ENCODE measurements at places on chromosomes 1 and 21.

DNA sequence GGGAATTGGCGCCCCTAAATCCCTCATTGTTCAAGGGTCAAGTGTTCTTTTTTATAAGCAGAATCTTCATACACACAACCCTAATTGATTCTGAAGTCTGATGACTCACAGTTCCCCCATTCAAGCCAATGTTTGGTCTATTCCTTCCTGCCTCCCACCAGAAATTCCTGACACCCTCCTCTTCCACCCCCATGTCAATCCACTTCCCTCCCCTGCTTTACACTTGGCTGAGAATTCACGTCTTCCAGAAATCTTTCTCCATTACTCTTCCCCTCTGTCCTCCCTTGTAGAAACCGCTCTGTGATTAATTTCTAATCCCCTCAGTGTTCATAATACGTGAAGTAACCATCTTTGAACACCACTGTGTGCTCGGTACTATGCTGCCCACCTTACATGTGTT lies 76.2 kb upstream of the CD34 start:
- no peak for DNase-seq

GRCh38 chr21:25638660-25639550 lies at the start of gene JAM2:
JAM2 (plus strand) TSS chr21:25639258; CDS start chr21:25639822, 564 bp downstream.
- DNase-seq: peak; percentile 5

GRCh38 chr1:3320246-3321152 lies 134.0 kb upstream of the ARHGEF16 start:
- DNase-seq: no peak

- peak; percentile 63 for DNase-seq
Measured at GRCh38 chr1:44594871-44595735, 79.2 kb downstream of the TMEM53 start.

- no peak for DNase-seq
Measured at GRCh38 chr1:197471248-197471985, 203.4 kb downstream of the CRB1 start.

DNA sequence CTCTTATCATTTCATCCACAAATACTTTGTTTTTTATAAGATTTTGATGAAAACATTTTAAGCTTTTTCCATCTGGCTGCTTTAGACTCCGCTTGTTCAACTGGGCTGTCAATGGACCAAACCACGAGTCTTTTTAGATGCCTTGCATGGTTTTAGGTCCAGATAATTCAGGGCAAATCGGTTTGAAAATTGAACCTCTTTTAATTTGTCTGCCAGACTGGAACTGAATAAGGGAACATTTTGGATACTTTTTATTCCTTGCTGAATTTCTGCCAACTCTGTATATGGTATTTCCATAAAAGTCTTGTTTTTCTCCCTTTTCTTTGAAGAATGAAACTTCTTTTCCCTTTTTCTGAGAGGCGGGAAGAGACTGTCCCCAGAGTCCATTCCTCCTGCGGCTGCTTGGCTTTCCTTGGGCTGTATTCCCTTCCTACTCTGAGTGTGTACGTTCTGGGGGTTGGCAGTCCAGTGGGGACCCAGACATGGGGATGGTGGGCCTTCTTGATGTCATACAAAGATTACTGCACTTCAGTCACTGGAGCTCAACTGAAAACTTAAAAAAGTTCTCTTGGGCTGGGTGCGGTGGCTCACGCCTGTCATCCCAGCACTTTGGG lies 46.5 kb upstream of the CNN3 start:
- no peak for DNase-seq

GRCh38 chr1:25872713-25873112 lies 2.8 kb downstream of the PAQR7 start:
- DNase-seq: no peak

GRCh38 chr1:212607206-212607912 lies 1.2 kb upstream of the ATF3 start:
- DNase-seq: no peak

GRCh38 chr1:85091671-85092280 lies 43.5 kb upstream of the MCOLN3 start:
- peak; percentile 15 for DNase-seq

DNA sequence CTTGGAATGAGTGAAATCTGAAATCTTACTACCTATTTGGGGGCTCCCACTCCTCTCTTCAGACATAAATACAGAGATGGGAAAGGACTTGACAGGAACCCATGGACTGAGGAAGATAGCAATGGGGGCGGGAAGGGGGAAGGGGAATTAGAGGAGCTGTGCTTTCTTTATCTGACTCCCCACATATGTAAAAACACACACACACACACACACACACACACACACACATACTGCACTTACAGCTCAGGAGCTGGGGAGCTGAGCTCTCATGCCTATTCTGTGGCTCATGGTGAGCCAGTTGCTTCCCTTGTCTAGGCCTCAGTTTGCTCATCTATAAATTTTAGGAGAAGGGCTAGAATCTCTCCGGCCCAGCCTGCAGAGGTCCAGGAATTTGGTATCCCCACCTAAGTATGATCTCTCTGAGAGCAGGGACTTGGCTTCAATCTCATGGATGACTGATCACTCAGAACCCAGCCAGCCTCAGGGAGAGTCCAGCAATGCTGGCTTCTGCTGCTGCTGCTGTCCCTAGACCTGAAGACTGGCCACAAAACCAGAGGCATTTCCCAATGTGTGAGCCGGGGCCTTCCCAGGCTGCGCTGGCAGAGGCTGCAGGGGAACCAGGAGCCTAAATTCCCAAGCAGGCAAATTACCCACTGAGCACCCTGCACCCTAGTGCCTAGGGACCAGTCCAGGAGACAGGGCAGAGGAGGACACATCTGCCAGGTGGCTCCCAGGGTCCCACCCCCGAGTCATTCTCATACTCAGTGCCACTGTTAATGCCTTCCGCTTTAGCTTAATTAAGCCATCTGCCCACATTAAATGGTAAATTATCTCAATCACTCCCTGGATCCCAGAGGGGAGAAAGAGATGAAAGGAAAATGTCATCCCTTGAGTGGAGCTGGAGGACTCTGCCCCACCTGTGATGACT lies 57.5 kb upstream of the RBM15 start:
- DNase-seq: no peak

DNA sequence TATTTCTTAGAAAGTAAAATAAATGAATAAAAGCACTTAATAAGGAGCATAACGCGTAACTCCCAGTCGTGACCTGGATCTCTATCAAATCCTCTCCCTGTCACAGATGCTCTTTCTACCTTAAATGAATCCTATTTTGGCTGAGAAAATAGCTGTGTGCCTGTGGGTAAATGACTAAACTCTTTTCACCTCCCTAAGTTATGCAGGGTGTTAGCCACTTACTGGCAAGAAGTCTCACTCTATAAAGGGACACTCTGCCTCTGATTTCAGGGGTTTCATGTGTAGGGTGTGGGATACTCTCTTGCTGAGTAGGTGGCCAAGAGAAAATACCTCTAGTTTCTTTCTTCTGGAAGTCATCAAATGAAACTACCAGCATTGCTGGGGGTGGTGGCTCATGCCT lies 24.3 kb upstream of the PPP1R15B start:
- no peak for DNase-seq

DNA sequence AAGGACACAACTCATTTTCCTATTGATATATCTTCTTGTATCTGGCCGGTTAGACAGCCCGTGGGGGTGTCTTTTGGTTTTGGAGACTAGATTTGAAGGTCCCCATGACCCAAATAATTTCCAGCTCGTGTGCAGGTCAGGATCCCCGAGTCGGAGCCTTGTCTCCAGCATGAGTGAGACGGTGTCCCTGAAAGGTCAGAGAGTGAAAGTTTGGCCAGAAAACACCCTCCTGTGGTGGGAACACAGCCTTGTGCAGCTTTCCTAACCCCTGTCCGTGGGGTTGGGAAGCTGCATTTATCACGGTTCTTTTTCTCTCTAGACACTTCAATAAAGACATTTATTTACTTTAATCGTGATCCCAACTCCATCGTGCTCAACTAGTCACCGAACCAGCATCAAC lies 17.6 kb downstream of the COQ8A start:
- DNase-seq: no peak

DNA sequence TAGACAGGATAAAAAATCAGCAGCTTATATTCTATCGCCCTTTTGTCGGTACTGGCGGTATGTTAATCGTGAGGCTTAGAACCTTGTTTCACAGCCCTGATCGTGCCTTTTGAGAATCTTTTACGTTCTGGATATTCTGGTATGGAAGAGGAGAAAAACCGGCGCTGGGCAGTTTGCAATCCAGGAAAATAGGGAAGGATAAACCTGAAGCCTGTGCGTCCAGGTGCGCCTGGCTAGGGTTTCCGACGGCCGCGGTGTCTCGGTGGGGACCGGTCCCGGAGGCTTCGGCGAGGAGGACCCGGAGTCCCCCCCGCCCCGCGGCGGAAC lies 258 bp upstream of the SYPL2 start:
- DNase-seq: no peak

DNA sequence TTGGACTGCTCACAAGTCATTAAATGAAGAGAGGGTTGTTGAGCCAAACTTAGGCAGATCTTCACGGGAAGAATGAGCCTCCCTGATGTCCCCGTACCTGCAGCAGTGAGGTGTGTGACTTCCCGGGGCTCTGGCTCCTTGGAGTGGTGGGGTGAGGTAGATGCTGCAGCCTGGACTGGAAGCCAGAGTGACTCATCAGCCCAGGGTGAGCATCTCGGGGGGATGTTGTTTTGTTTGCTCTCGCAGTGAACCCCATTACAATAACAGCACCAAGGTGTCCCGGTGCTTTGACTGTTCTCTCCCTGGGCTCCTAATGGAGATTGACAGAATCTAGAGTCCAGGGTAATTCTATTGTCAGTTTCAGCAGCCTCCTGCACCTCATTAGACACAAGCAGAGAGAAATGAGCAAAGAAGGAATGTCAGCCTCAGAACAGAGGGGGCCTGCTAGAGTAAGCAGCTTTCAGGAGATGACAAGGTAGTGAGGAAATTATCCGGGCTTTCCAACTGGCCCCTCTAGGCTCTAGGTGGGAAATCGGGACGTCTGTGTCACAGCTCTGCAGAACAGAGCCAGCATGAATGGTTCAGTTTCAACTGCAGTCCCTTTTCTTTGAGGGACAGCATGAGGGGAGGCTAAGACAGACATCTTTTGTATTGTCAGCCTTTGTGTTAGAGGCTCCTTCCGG lies 36.0 kb upstream of the LRRN2 start:
- DNase-seq: no peak

- DNase-seq: no peak
Measured at GRCh38 chr1:944341-945325, 14.4 kb downstream of the NOC2L start.

DNA sequence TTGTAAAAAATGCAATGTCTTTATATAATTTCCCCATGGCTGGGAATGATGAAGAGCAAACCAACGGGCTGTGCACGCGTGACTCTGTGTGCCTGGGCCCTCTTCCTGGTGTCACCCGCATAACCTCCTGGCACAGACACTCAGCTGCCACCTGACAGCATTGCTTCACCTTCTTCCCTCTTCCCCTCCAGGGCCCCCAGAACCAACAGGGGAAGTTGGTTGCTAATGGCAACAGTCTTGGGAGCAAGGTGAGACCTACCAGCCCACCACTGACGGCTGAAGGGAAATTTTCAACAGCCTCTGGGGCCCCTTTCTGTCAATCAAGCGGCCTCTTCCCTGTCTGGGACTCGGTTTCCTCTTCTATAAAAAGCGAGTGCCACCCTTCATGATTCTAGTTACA lies 33.2 kb downstream of the SSBP3 start:
- DNase-seq: no peak

GRCh38 chr1:223245983-223246382 lies 102.9 kb upstream of the TLR5 start:
- no peak for DNase-seq

- no peak for DNase-seq
Measured at GRCh38 chr1:202029727-202030126, 19.3 kb downstream of the ELF3 start.

DNA sequence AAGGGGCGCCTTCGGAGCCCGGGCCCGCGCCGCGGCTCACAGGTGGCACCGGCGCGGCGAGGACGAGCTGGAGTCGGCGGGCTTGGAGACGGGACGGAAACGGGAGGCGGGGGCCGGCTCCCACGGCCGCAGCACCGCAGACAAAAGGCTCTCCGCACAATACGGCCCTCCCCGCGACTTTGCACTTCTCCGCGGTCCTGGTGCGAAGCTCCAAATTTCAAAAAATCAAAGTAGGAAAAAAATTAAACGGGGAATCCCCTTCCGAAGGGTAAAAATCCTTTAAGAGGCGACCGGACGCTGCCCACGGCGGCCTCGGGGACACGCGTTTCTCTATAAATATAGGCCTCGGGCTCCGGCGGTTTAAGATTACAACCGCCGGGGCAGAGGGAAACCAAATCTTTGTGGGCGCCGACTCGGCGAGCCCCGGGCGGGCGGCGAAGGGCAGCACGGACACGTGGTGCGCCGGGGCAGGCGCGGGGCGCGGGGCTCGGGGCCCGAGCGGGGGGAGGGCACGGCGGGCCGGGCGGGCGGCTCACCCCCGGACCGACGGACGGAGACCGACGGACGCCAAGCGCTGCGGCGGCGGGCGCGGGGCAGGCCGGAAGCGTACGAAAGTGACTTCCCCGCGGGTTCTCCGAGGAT lies 453 bp downstream of the PABPC4 start:
- DNase-seq: no peak

DNA sequence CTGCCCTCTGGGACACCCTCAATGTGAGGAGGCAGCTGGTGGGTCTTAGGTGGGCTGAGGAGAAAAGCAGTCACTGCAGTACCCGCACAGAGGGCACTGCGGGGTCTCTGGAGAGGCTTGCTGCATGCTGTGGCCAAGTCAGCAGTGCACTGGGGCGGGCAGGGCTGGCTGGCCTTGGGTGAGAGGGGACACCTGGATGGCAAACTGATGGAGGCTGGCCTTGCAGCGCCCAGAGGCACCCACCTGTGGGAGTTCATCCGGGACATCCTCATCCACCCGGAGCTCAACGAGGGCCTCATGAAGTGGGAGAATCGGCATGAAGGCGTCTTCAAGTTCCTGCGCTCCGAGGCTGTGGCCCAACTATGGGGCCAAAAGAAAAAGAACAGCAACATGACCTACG lies 3.2 kb downstream of the ELF3 start:
- DNase-seq: no peak

GRCh38 chr21:37700641-37701202 lies 215.5 kb downstream of the KCNJ6 start:
- peak; percentile 20 for DNase-seq

GRCh38 chr1:10045480-10046355 lies 13.0 kb downstream of the UBE4B start:
- no peak for DNase-seq

- no peak for DNase-seq
Measured at GRCh38 chr21:37244501-37245095, 22.5 kb downstream of the VPS26C start.

GRCh38 chr1:227891955-227892488 lies 55.7 kb downstream of the WNT9A start:
- DNase-seq: no peak

DNA sequence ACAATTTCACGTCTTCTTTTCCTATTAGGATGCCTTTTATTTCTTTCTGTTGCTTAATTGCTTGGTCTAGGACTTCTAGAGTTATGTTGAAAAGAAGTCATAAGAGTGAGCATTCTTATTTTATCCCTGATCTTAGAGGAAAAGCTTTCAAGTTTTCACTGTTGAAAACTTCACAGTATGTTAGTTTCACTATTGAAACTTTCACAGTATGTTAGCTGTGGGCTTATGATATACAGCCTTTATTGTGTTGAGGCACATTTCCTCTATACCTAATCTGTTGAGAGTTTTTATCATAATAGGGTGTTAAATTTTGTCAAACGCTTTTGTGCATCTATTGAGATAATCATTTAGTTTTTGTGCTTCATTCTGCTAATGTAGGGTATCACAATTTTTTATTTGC lies 227.1 kb downstream of the LHX8 start:
- DNase-seq: no peak

All from CD4-positive, alpha-beta T cell treated with Interleukin-4 for 4 hours (primary cell).